AG10803 (cell line): ENCODE measurements at places on chromosomes 6 and 20.

DNA sequence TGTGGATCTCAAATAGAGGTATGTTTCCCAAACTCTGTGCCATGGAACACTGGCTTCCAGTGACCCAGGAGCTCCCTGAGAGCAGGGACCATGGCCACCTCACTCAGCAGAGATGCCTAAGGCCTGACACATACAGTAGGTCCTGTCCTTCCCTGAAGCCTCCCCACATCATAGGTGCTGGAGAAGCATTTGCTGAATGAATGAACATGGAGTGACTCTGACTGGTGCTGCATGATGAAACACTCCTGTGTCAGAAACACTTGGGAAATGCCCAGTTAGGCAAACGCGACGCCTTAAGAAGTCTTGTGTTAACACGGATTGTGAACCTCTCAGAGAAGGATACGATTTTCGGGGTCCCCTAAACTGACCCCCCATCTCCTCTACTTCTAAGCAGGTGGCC lies 14.3 kb downstream of the SLA2 start:
- peak; percentile 6 for DNase-seq

DNA sequence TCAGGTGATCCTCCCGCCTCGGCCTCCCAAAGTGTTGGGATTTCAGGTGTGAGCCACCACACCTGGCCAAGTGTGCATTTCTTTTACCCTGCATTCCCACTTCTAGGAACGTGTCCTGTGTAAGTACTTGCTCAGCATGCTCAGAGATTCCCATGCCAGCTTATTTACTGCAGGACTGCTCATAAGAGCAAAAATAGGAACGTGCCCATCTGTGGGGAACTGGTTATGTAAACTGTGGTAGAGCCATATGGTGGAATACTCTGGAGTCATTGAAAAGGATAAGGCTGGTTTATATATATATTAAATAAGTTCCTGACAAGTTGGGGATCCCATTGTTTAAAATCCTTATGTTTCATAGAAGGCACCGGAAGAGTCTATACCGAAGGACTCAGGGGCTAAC lies 38.2 kb upstream of the FANCE start:
- DNase-seq: no peak

GRCh38 chr6:69064226-69064625 lies 429.1 kb downstream of the ADGRB3 start:
- no peak for DNase-seq

DNA sequence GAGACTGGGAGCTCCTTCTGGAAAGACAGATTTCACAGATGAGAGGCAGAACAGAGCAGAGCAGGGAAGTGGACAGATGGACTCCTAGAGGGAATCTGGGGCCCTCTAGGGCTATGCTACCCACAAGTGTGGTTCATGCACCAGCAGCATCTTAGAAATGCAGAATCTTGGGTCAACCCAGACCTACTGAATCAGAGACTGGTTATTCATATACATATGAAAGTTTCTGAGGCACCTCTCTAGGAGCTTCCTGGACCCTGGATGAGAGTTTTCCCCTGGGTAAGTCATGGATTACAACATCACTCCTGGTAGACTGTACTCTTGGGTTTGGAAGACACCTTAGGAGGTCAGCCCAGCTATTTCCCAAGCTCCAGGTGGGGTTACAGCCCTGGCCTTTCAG lies 55.4 kb upstream of the SAYSD1 start:
- no peak for DNase-seq

DNA sequence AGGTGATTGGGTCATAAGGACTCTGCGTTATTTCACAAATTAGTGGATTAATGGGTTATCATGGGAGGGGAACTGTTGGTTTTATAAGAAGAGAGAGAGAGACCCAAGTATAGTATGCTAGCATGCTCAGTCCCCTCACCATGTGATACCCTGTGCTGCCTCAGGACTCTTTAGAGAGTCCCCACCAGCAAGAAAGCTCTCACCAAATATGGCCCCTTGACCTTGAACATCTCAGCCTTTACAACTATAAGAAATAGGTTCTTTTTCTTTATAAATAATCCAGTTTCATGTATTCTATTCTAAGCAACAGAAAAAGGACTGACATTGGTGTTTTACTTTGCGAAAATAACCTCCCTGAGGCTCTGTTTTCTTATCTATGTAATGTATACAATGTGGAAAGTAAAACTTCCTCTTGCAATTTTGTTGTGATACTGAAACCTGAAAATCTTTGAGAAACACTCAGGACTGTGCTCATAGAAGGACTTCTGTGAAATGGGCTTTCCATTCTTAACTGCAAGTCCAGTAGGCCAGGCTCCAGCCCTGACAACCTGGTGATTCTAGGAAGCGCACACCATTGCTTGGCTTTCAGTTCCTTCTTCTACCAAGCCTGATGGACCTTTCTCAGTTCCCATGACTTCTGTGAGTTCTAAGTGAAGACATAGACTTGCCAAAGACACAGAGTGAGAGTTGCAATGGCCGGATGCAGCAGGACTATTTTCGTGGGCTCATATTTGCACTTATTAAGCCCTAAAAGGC lies 21.9 kb downstream of the SIRPD start:
- no peak for DNase-seq

DNA sequence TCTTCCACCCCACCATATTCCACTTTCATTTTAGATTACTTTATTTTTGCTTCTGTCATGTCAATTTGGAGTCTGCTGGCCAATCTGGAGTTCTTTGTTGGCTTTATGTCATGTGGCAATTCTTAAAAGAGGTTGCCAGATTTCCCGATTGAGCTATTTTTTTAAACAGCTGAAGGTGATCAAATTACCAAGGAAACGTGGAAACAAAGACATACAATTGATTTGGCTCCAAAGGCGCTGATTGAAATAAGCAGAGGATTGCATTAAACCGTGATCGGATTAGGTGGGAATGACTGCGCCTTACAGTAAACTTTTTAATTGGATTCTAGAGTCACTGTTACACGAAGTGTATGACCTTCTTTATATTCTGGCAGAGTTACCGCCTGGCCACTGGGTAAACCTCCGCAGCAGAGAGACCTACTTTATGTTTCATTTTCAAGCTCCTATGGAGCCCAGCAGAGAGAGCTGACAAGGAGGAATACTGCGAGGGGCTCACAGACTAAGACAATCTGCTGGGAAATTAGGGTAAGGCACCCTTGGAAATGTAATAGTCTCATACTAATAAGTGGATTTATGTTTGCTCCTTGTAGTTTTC lies 37.9 kb downstream of the SIM1 start:
- DNase-seq: peak; percentile 17

GRCh38 chr20:36988494-36988966 lies 37.0 kb upstream of the SAMHD1 start:
- DNase-seq: peak; percentile 22

DNA sequence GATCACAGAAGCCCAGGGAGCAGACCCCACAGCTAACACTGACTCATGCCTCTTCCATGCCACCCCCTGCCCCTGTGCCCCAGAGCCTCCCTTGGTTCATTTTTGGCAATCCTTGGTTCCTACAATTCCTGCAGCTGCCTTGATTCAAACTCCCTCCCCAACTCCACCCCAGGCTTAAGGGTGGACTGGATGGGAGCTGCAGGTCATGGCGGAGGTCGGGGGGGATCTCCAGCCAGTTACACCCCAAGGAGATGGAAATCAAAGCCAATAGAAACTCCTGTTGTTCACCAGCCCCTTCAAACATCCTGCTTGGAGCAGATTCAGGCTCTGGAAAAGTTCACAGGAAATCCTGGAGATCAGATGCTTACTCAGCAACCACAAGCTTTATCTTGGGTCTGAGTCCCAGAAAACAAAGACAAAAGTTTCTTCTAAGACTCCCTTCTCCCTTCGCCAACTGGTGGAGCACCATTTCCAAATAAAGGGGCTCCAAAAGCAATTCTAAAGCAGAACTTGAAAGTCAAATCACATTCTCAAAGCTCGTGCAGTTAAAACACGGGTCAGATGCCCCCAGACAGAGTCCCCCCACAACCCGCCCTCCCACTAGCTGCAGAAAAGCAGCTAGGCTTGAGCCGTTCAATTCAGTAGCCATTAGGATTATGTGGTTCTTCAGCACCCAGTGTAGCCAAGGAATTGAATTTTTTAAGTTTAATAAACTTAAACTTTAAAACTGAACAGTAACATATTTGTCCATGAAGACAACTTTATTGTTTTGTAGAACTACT lies 149.5 kb downstream of the ANKRD60 start:
- peak; percentile 70 for DNase-seq

DNA sequence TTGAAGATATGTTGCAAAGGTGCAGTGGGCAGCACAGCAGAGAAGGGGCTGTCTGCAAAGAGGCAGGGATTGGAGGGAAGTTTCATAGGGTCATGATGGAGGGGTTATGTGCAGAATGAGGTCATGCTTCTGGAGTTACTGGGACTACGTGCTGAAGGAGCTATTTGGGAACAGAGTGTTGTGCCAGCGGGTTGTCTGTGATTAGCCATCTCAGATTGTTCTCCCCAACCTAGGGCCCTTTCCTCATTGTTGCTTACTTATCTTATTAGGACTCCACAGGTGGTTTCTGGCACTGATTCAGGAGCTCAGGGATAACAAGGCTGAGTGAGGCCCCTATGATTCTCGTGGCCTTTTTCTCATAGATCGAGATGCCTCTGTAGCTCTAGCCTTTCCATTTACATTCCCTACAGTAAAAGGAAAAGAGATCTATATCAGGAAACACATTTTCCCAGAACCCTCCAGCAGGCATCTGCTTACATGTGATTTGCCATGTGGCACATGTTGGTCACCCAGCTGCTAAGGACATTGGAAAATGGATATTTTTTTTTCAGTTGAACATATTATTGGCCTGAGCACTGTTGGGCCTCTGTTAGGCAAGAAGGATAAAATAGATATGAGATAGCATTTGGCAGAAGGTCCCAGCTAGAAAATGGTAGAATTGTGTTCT lies 429.6 kb upstream of the PLCB4 start:
- DNase-seq: no peak

DNA sequence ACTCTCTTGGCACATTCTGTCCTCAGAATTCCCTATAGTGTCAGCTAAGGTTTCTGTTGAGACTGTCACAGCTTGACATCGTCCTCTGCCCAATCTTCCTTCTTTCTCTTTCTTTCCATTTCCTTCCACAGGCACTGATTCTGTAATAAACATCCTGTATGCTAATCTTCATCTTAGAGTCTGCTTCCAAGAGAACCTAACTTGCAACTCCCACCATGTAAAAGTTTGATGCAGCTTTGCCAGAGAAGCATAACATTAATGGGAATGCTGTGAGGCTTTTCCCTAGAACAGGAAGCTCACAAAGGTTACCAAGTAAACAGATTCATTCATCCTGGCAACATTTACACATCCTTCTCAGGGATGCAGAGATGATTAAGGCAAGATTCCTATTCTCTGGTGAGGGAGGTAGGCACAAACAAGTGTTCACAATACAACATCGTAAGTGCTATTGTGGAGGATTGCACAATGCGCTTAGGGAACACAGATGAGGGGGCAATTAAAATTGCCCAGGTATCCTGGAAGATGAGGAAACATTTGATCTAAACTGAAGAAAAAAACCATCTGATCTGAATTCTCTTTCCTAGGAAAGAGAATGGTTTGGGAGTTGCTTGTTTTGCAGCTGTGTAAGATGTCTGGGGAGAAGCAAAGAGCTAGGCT lies 74.7 kb downstream of the GRM1 start:
- no peak for DNase-seq

- no peak for DNase-seq
Observed at GRCh38 chr6:170010665-170011203, 259.3 kb downstream of the ERMARD start.

GRCh38 chr6:105591053-105591452 lies 188.2 kb upstream of the PREP start:
- peak; percentile 45 for DNase-seq

GRCh38 chr6:14386668-14387067 lies 269.1 kb downstream of the CD83 start:
- DNase-seq: no peak

GRCh38 chr20:37630993-37631392 lies 62.8 kb upstream of the CTNNBL1 start:
- DNase-seq: no peak

- no peak for DNase-seq
Observed at GRCh38 chr20:17298751-17299150, 71.9 kb downstream of the PCSK2 start.

GRCh38 chr6:160260803-160261450 lies 2.3 kb upstream of the SLC22A2 start:
- no peak for DNase-seq

DNA sequence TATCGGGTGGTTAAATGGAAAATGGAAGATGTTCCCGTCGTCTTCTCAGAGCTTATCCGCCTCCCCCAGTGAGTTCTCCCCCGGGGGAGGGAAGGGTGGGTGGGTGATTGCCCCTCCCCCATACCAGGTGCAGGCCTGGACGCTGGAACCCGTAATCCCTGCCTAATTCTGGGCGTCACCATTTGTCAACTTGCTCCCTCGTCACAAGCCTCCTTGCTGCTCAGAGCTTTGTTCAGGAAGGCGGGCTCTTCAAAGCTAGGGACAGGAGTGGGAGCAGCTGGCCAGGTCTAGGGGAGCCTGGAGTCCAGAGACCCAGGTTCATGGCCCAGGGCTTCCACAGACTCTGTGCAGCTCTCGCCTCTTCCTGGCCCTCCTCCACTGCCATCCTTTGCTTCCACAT lies 25.6 kb downstream of the CDH22 start:
- DNase-seq: no peak

- DNase-seq: peak; percentile 37
Observed at GRCh38 chr6:135423649-135424128, 73.9 kb downstream of the AHI1 start.

DNA sequence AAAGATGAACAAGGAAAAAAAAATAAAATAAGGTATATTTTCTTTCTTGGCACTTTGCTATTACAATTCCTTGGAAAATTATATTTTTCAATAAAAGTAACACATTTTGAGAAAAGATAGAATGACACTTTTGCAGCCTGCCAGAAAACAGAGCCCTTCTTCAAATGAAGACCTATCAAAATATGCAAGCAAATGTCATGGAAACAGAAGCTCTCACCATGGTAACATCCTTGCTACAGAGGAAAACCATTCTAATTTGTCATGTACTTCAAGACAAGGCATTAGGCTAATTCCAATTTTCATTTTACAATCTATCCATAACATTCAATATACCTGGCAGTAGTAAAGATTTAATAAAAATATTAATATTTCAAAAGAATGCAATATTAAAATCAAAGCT lies 177.9 kb downstream of the RNGTT start:
- DNase-seq: peak; percentile 15

GRCh38 chr6:116528133-116528532 lies 16.7 kb downstream of the CALHM5 start:
- DNase-seq: no peak

DNA sequence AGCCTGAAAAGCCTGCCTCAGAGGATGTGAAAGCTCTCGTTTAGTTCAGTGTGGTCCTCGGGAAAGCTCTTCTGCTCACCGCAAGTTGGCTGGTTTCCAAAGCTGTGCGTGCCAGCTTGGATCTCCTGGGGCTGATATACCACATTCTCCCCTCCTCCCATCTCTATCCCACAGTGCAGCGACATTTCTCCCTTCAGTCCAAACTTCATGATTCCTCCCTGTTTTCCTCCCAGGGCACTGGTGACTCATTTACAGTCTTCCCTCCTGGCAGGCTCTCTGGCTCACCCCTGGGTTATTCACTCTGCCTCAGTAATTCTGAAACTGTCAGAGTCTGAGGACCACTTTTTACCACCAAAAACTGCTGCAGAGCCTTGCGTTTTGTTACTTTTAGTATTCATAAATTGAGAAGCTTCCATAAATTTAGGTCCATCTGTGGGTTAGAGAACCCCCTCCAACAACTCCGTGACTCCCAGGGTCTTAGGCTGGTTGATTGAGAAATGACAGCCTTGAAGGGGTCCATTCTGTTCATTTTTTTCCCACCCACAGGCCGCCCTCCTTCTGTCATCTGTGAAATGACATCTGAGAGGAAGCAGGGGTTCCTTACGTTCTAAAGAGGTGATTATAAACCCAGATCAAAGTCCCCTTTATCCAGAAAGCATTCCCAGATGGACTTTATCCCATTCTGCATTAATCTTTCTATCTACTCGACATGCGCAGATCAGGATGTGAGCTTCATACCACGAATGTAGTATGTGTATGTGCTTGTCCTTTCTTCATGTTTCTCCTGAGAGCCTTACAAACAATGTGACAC lies 6.1 kb downstream of the TRIM10 start:
- DNase-seq: peak; percentile 78
